ENCODE measurements at places on chromosomes 6 and 20.
A peak's percentile ranks its signal among the peaks of the same experiment; 100 is the strongest.

DNA sequence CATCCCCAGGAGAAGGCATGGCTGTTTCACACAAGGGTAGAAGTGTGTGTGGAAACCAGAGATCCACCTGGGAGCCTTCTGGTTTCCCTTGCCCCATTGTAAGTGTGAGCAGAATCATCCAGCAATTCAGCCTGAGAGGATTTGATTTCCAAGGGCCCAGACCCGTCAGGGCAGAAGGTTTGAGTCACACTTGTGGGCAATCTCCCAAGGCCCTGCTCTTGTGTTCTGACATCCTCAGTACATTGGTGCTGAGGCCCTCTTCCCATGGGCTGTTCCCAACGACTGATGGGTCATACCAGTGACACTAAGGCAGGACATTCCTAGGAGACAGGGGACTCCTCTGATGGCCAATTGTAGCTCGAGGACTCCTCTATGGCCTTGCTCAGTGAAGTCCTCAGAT lies 58.2 kb upstream of the POLR1H start:
- DNase-seq = no peak

GRCh38 chr6:44022671-44023352 lies 104.4 kb downstream of the MRPL14 start:
- no peak for DNase-seq

DNA sequence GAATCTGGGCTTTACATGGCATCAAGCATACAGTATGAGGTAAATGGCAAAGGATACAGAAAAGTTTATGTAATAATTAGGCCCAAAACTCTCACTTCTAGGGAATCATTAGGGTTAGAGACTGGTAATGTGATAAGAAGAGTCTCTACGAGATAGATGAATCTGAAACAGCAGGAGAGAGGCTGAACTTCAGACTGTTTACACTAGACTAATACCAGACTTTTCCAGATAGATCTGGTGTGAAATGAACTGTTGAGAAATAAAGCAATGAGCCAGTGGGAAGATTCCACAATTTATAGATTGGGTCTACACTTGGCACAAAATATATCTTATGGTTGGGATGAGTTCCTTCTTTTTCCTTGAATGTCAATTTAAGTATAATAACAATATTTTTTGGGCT lies 134.3 kb downstream of the MAN1A1 start:
- DNase-seq = no peak

DNA sequence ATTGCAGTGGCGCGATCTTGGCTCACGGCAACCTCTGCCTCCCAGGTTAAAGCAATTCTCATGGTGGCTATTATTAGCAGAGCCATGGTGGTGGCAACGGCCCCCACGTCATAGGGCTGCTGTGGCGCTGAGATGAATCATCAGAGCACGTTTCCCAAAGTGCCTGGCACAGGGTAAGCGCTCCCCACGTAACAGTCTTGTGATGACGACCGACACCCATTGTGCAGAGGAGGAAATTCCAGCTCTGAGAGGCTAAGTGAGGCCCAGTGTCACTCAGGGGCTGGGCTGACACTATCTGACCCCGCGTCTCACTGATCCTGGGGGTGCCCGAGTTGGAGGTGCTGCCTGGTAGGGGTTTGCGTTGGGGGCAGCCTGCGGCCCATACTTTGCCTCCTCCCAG lies 16.2 kb downstream of the SUN5 start:
- no peak for DNase-seq

- DNase-seq = no peak
Measured at GRCh38 chr20:47317127-47317895, 39.2 kb downstream of the ZMYND8 start.

- no peak for DNase-seq
Measured at GRCh38 chr20:10780901-10781300, 107.1 kb upstream of the JAG1 start.

GRCh38 chr20:36645353-36645752 lies 643 bp downstream of the SLA2 start:
- DNase-seq = no peak

DNA sequence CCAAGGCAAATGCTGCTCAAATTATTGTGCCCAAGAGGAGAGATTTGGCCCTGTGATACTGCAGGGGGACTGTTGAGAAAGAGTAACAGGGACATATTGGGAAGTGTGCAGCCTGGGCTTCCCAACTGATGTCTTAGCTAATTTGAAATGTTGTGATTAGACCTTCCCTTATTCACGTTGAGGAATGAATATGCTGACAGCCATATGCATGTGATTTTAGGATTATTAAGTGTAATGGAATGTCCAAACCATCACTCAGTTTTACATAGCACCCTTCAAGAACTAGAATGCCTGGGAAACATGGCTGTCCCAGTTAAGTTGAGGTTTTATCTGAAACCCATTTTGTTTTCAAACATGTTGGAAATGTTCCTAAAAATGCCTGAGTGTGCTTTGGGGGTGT lies 81.4 kb downstream of the CARMIL1 start:
- DNase-seq = no peak

DNA sequence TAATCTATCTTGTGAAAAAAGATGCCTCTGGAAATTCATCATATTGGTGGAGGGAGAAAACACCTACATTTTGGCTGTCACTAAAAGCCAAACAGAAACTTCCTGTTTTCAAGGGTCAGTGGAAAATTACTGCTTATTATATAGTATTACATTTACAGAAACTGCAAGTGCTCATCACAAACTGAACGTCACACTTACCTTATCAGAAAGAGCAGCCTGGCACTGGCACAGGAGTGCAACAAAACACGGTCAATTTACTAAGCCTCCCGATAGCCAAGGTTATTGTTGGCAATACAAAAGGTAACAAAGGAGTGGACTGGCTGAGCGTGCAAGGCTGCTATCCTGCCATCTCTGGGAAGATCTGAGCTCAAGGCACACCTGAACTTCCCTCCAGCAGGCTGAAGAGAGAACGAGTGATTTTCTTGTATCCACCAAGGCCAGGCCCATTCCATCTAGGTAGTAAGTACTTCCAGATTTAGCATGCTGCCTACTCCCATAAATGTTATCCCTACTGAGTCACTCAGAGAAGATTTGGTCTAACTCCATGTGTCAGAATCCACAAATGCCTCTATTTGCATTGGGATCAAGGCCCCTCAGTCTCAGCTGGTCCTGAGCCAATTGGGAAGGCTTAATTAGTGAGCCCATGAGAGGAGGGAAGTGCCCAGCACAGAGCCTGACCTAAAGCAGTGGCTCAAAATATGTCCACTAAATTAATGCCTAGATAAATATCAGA lies 399.8 kb downstream of the BTBD9 start:
- DNase-seq = no peak

- no peak for DNase-seq
Measured at GRCh38 chr20:24465159-24465558, 4.3 kb upstream of the SYNDIG1 start.

DNA sequence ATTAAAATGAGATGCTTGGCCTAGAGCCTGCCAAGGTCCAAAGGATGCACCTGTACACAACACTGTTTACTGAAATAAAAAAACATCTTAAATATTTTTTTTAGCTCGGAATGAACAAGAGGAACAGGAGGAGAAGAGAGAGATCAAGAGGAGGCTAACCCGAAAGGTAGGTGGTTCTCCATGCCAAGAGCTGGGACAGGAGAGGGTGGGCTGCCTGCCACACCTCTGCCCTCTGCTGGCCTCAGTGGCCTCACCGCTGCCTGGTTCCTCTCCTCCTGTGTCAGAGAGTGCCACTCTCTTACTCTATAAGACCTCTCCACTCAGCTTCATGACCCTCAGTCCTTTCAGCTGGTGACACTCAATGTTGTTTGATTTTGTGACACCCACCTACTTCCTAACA lies 50.2 kb downstream of the TBC1D7 start:
- no peak for DNase-seq

DNA sequence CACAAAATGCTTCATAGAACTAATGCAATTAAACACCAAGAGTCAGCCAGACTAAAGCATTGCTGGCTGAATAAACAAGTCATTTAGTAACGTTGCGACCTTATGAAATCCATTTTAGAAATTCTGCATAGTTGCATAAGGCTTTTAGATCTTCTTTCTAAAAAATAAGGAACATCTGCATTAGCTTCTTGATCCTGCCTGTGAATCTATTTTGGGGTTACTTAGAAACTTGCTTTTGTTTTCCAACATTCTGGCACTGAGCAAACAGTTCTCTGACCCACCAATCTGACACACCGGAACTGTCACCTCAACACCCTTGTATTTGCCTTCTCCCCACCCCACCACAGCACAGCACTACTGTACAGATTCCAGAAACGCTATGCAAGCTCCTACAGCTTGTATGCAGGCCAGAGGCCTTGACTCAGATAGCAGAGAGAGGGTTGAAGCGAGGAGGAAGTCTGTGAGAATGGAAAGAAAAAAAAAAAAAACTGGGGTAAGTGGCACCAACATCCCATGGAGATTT lies 55.0 kb downstream of the KIF13A start:
- no peak for DNase-seq

- peak; percentile 51 for DNase-seq
Measured at GRCh38 chr6:13733178-13733887, 21.7 kb upstream of the RANBP9 start.

GRCh38 chr6:25435416-25435985 lies 156.3 kb downstream of the CARMIL1 start:
- no peak for DNase-seq

- no peak for DNase-seq
Measured at GRCh38 chr20:47773371-47773786, 11.9 kb downstream of the SULF2 start.

DNA sequence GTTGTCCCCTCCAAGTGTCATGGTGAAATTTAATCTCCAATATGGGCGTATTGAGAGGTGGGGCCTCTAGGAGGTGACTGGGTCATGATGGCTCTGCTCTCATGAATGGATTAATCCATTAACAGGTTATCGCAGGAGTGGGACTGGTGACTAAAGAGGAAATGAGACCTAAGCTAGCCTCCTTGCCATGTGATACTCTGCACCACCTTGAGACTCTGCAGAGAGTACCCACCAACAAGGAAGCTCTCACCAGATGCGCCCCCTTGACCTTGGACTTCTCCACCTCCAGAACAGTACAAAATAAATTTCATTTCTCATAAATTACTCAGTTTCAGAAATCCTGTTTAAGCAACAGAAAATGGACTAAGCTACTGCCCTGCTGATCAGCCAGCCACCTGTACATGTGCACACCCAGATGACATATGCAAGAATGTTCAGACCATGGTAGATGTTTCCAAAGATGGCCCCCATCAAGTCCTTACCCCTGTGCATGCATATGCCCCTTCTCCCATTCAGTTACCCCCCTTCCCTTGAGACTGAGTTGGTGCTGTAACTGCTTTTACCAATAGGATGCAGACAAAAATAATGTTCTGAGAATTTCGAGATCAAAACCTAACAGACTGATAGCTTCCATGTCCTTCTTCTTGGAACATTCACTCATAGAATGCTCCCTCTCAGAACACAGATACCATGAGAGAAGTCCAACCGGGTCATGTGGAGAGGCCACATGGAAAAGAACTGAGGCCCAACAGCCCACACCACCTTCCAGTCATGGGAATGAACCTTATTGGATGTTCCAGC lies 28.4 kb downstream of the MAP3K5 start:
- DNase-seq = no peak

DNA sequence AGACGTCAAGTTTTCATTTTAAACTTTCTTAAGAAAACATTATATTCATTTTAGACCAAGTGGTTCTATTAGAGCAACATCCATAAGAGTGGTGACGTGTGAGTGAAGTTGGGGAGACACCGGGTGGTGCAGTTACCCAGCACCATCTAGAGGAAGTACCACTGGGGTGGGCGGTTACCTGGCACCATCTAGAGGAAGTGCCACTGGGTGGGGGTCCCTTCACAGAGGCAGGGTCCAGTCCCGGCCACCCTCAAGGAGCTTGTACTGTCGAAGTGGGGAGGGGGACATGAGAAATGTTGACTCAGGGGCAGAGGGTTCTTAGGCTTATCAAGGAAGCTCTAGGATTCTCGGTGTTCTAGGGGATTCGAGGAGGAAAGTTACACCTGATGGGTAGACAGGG lies 26.2 kb downstream of the PHACTR3 start:
- DNase-seq = no peak

DNA sequence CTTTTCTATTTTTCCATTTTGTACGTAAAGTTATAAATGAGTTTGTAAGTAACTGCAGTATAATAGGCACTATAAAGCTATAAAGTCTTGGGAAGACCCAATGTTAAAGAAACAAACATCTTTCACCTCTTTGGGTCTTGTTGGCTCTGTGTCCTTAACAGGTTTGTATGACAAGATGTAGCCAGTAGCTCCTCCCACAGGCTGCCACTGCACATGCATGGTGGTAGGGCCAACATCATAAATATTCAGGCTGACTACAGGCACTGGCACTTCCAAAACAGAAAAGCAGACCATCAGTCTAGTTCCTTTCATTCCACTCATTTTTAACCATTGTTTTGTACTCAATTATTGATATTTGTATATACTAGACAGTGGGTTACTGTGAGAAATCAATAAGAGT lies 59.9 kb downstream of the COL12A1 start:
- DNase-seq = no peak

DNA sequence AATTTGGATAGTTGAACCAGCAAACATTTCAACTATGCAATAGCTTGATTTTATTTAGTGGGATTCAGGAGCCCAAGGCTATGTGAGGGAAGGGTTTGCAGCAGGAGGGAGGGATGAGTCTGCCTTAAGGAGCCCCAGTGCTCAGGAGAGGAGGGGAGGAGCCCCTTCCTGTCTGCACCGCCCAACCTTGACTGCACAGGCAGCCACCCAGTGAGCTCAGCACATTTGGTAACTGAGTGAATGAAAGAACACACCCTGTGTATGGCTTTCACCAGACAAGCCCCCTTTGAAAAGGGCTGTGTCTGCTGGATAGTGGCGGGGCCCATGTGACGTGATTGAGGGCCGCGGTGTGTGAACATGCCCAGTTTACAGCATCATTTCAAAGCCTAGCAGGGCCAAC lies 17.0 kb downstream of the DACT2 start:
- no peak for DNase-seq

DNA sequence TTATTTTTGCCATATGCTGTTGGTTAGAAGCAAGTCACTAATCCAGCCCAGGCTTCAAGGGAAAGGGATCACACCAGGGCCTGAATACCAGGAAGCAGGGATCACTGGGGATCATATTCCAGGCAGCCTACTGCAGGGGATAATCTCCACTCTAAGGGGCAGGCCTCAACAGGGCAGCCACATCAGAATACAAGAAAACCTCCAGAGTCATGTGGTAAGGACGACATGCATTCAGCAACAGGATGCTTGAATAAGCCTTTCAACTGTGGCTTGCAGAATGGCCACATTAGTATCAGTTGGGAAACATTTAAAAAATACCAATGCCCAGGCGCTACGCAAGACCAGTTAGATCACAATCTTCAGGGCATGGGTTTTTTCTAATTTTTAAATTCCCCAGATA lies 109.1 kb downstream of the LY86 start:
- DNase-seq = no peak

- DNase-seq = no peak
Measured at GRCh38 chr6:68069921-68070710, 565.0 kb upstream of the ADGRB3 start.

DNA sequence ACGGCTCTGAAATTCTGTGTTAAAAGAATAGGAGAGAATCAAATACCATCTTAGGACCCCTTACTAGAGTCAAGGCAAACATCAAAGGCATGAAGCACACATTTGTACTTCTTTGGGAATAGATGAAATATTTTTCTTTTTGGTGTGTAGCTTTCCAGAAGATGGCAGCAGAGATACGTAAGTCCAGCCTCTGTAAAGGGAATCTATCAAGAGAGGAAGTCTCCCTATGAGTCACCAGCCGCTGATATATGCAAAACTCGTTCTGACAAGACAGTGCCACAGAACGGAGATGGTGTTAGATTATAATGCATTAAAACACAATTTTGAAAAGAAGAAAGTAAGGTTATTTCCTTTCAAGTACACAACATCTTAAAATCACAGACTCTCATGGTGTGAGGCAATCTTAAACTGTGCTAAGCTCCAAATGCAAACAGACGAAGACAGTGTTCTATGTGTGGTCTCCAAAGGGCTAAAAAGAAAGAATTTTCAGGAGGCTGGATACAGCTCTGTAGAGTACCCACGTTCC lies 120.0 kb upstream of the AGPAT4 start:
- DNase-seq = peak; percentile 73
